ENCODE measurements at places on chromosomes 12 and 14. TPM values are rescaled to one million over a fixed set of nuclear protein-coding genes. Genes with fewer than 3 reads are reported as not detected.

Gene WSCD2
- total RNA-seq = not detected

Gene IL23A
- total RNA-seq = not detected

Gene SRGAP1
- 18.9 TPM for total RNA-seq

Gene PPP2R3C
- total RNA-seq = 37.9 TPM

Gene USP44
- 0.29 TPM for total RNA-seq

Gene ANKS1B
- 0.86 TPM for total RNA-seq

Gene NOXRED1
- 0.22 TPM for total RNA-seq

Gene SIX4
- total RNA-seq = 16.6 TPM

Gene BAZ1A
- 14.7 TPM for total RNA-seq

Gene CATSPERB
- total RNA-seq = not detected

Gene PNP
- total RNA-seq = 79.7 TPM

Gene DPPA3
- total RNA-seq = not detected

Gene KERA
- total RNA-seq = not detected

Gene CLEC2D
- total RNA-seq = 3.5 TPM

Gene CD4
- 0.57 TPM for total RNA-seq

Gene SELPLG
- 2.1 TPM for total RNA-seq

Gene UTP20
- total RNA-seq = 12.5 TPM

Gene NRIP2
- total RNA-seq = not detected

Gene SERPINA4
- total RNA-seq = not detected

Gene RIMKLB
- 15.1 TPM for total RNA-seq

Gene LHX5
- not detected for total RNA-seq

Gene CARMIL3
- under 0.01 TPM for total RNA-seq

Gene ADAM21
- total RNA-seq = 0.29 TPM

Gene LRP6
- 26.3 TPM for total RNA-seq

Gene COX6A1
- 260 TPM for total RNA-seq

Gene NEK9
- total RNA-seq = 30.6 TPM

Gene SLC17A8
- not detected for total RNA-seq

Gene PLBD1
- 11.4 TPM for total RNA-seq

Gene COX8C
- not detected for total RNA-seq

Gene TAS2R14
- total RNA-seq = 4.4 TPM

Gene SARNP
- 53.3 TPM for total RNA-seq

Gene ISM2
- 0.29 TPM for total RNA-seq

Data from placental pericyte (primary cell).